ENCODE measurements at places on chromosomes 6 and 20.

DNA sequence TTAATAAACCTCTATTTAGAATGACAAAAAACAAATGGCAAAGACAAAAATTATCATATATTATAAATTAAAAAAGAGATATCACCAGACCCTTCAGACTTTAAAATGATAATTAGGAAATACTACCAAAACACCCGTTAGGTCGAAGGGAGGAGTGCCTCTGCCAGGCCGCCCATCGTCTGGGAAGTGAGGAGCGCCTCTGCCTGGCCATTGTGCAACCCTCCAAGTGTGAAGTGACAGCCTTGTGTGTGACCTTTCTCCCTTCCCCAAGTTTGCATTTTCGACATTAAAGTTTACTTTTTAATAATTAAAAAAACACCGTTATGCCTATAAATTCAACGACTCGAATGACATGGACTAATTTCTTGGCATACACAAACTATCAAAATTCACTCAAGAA lies 64.5 kb upstream of the TASP1 start:
- no peak for DNase-seq

- no peak for DNase-seq
These were observed 119.7 kb downstream of the MAP3K4 start for GRCh38 chr6:161111261-161111660.

GRCh38 chr6:42306439-42307140 lies 88.9 kb upstream of the MRPS10 start:
- DNase-seq = peak; percentile 94

DNA sequence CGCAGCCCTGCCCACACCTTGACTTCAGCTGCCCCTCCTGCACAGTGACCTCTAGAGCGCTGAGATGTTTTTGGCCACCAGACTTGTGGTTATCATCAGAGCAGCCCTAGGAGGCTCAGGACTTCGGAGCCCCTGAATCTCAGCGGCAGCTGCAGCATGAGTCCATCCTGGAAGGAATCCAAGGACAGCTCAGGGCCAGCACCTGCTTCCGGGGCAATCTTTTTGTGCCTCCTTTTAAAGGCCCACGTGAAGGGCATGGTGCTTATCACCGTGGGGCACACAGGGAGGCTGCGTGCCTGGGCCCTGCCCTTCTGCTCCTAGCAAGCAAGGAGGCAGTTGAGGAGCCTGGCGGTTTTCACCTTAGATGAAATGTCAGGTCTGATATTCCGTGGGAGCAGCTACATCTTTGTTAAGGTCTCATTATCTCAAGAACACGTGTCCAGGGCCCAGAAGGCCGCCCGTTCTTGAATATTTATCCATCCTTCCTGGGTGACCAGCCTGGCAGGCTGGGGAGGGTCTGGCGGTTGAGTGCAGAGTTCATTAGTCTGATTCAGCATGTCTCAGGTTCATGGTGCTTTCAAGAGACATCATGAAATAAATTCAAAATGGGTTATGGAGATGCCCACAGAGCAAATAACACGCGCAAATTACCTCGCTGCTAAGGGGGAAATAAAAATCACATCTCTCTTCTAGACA lies 392.4 kb downstream of the TAF4 start:
- DNase-seq = no peak

GRCh38 chr20:36655004-36655403 lies 9.0 kb upstream of the SLA2 start:
- no peak for DNase-seq

- peak; percentile 13 for DNase-seq
These were observed 241.4 kb downstream of the IBTK start for GRCh38 chr6:82006027-82006738.

DNA sequence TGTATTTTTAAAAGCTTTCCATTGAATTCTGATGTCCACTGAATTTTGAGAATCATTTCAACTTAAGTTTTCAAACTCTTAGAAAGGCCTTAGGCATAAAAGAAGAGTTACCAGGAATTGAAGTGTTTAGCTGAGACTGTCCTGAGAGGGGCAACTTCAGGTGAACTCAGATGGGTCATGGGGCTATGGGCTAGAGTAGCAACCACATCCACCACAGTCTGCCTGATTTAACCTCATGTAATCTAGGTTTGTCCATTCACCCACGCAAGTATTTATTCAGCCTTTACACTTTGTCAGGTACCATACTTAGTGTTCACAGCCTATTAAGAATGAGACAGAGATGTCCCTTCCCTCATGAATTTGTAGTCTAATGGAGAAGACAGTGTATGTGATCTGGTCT lies 501.0 kb downstream of the KIF16B start:
- DNase-seq = no peak

- DNase-seq = no peak
These were observed 262.1 kb downstream of the HACE1 start for GRCh38 chr6:104597541-104598050.

DNA sequence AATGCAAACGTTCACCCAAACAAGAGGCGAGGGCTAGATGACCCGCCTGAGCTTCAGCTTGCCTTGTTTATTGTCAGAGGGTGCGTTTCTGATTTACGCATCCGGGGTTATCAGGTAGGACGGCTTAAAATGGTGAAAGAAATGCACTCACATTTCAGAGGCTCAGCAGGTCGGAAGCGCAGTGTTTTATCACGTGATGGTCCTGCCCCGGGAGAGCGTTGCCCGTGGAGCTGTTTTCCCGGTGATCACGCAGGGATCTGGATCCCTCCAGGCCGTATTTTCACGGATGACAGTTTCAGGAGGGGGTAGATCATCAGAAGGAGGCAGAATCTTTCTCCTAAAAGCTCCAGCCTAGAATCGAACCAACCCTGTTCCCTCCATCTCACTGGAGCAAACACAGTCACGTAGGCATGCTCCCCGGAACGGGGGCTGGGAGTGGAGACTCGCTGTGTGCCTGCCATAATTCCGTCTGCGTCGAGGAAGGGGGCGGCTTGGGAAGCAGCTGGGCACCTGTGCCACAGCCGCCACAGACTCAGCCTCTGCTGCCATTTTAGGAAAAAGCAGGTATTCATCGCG lies 121.7 kb downstream of the SMOC2 start:
- DNase-seq = no peak

DNA sequence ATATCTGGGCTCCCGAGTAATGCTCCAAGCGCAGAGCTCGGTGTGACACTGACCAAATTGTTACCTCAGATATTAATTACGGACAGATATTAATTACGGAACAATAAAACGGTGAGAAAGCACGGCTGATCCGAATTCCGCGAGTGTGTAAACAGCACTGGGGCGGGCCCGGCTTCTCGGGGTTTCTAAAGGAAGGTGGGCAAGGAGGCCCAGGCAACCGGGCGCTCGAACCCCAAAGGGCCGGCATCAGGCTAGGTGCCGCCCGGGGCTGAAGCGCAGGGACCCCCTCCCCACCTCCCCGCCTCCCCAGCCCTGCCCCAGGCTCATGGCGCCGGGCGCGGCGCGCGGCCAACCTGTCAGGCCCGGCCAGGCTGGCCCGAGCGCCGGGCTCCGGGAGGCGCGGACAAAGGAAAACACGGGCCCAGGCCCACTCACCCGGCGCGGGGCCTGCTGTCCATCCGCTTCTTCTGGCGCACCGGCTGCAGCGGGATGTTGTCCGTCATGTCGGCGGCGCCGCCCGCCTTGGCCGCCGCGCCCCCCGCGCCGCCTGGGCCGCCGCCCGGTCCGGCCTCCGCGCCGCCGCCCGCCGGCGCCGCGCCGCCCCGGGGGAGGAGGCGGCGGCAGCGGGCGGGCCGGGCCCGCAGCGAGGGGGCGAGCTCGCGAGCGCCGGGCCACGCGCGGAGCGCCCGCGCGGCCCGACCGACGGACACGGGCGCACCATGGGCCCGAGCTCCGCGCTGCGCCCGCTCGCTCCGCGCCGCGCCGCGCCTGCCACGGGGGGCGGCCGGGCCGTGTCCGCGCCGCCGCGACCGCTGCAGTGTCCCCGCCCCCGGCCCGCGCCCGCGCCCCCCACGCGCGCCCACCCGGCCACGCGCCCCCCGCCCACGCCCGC lies at the start of gene ATP9A:
Gene ATP9A (minus strand): TSS at position 524 of the 892 bp plus-strand sequence. CDS start 21 bp downstream, at position 503.
- peak; percentile 43 for DNase-seq

DNA sequence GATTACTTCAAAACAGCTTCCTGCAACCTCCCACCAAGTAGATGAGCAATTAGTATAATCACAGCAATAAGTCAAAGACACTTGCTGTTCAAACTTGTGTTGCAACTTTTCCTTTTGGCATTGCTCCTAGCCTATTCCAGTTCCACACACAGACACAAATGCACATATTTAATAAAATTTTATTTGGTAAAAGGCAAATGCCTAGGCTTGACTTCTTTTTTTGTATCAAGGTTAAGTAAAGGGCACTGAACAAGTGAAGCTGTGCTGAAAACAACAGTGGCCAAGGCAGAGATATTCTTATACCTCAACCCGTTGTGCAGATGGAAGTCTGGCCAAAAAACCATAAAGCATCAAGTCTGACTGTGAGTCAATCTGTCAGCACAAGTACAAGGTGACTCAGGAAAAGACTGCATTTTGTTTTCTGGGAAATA lies 708.4 kb upstream of the CITED2 start:
- peak; percentile 30 for DNase-seq

DNA sequence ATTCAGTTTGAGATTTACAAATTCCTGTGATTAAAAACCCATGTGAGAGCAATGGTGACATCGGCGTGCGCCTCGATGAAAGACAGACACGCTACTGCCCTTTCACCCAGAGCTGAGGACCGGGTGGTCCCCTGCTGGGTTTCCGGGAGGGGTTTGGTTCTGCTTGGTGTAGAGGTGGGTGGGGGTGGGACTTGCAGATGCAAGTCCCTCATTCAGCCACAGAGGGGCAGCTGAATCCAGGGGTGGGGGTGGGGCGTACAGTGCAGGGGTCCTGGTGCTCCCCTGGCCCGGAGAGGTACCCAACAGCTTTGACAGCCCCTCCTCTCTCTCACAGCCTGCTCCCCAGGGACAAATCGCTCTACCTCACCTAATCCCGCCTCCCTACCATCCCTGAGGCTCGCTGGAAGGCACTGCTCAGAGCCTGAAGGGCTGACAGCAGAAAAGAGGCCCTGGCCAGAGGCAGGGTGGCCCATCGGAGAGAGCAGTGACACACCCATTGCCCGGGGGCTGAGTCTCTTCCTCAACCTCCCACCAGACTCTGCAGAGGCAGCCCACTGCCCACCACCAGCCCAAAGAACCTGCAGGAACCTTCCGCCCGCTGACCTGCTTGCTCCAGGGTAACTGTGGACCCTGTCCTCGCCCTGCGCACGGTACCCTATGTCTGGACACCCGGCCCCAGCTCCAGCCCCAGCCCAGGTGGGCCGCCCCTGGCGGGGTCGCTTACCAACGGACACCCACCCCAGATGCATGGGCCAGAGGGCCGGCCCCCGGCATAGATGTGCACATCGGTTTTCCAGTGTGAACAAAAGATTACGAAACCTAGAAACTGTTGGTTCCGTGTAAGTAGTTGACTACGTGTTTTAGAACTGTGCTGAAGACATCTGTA lies 118.4 kb downstream of the JPH2 start:
- DNase-seq = no peak

DNA sequence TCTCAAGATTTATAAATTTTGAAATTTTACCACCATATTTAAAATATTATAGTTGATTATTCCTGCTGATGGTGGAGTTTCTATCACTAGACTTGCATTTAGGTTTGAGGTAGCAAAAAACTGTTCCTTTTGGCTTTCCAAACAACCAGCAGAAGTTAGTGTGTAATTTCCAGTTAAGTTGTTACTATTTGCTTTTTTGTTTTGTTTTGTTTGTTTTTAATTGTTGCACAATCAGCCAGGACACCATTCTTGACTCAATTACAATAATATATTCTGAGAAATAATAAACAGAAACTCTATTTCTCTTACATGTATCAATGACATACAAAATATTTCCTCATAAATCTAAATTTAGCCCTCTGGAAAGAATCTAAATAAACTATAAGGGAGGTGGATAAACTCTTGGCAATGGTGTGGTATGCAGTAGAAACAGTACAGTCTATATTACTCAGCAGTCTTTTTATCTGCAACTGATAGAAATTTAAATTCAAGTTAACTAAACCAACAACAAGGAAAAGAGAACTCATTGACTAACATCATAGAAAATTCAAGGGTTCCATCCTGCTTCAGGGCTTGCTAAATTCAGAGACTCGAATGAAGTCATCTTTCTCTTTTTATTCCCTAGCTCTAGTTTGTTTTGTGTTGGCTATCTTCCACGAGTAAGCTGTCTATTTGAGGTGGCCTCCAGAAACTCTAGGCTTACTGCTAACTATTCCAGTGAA lies 19.4 kb upstream of the COL19A1 start:
- DNase-seq = no peak

DNA sequence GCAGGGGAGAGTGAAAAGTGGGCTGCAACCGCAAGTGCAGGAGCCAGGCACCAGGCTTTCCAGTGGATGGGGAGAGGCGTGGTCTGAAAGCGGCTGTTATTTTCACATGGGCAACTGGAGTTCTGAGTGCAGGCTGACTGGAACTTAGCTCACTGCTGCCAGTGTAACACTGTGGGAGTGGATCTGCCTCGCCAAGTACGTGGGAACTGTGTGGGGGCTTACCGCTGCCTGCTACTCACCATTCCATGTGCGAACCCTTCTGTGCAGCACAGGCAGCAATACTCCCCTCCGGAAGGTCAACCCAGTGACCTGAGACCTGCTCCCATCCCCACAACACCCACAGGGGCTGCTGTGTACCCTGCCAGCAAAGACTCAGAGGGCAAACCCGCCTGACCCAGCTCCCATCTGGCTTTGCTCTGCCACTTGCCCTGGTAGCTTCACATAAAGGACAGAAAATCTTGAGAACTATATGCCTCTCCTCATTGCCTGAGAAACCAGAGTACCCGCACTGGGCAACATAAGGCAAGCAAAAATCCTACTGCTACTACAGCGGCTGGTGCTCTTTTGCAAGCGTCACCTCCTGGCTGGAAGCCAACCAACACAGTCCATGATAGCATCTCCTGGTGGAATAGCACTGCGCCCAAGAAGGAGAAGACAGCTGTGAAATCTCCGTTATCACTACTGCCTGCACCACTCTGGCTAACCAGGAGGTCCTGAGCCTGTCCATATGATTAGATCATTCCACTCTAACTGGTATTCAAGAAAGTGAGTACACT lies 54.4 kb upstream of the SIRPG start:
- no peak for DNase-seq

DNA sequence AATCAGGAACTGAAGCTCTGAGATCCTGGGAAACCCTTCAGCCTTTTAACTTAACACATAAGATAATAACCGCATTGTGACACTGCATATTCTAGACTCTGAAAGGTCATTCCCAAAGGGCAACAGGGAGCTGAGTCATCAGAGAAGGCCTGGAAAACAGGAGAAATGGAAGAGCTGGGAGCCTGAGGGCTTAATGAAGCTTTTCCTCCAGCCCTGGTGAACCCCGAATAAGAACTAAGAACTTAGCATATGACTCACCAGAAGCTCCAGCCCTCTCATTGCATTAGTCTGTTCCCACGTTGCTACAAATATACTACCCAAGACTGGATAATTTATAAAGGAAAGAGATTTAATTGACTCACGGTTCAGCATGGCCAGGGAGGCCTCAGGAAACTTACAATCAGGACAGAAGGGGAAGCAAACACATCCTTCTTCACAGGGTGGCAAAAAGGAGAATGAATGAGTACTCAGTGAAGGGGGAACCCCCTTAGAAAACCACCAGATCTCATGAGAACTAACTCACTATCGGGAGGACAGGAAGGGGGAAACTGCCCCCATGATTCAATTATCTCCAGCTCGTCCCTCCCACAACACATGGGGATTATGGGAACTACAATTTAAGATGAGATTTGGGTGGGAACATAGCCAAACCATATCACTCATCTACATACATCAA lies 648.5 kb downstream of the TFAP2A start:
- DNase-seq = no peak

All from body of pancreas (tissue), 4 donors.